ENCODE measurements at places on chromosomes 12 and 14.

GRCh38 chr12:18798535-18799361, 60.8 kb downstream of the CAPZA3 start:
- DNase-seq, result no peak

DNA sequence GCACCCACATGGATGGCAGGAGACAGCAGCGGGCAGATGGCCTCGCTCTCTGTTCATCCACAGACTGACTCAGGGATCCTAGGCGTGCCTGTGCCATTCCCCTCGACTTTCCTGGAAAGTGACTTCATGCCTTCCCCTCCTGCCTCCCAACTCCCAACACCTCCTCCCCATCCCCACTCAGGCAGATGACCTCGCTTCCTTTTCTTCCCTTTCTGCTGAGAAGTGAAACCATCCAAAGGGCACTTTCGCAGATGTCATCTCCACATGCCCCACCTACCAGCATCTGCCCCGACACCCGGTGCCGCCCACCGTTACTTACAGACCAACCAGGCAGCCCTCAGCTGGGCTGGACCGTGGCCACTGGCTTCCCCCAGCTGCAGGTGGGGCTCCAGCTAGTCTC, 29.6 kb downstream of the BEGAIN start:
- DNase-seq, result no peak

- no peak for DNase-seq
Observed at GRCh38 chr12:112851024-112851777, 55.6 kb upstream of the OAS1 start.

- DNase-seq, result no peak
Observed at GRCh38 chr14:103891667-103892215, 36.5 kb upstream of the TDRD9 start.

- no peak for DNase-seq
Observed at GRCh38 chr12:119229205-119229604, 50.5 kb downstream of the HSPB8 start.

DNA sequence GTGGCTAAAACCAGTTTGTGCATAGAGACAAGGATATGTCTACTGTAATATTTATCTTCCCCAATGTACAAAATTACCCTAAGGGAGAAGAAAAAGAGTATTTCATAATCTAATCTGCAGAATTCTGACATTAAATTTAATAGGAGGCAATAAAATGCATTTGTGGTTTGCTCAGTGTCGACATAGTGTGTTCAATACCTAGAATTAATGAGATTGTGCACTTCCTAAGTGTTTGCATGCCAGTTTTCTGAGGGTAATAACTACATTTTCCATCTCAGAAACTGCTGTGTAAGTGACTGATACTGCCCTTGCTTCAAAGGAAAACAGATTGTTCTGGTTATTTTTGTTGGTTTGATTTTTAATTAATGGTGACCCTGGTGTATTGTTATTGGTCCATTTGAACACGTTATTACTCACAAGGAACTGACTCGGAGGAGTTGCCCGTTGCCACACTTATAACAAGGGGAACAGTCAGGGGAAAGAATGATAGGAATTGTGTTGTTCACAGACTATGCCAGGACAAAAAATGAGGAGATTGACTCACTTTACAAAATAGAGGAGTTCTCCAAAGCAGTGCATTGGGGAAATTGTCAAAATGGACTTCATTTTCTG, 960.3 kb upstream of the TMEM132C start:
- DNase-seq, result no peak

- DNase-seq, result no peak
Observed at GRCh38 chr12:6821591-6822425, at the start of gene GPR162. TSS of gene GPR162 (plus strand) at chr12:6821821. CDS start at chr12:6823899, 2,078 bp downstream.

- no peak for DNase-seq
Observed at GRCh38 chr12:24409868-24410267, 460.4 kb upstream of the SOX5 start.

- DNase-seq, result no peak
Observed at GRCh38 chr12:79834712-79835376, 100.1 kb downstream of the PPP1R12A start.

- DNase-seq, result no peak
Observed at GRCh38 chr14:45526715-45527549, 273.9 kb upstream of the MIS18BP1 start.

- no peak for DNase-seq
Observed at GRCh38 chr12:16392846-16393535, 45.5 kb downstream of the MGST1 start.

DNA sequence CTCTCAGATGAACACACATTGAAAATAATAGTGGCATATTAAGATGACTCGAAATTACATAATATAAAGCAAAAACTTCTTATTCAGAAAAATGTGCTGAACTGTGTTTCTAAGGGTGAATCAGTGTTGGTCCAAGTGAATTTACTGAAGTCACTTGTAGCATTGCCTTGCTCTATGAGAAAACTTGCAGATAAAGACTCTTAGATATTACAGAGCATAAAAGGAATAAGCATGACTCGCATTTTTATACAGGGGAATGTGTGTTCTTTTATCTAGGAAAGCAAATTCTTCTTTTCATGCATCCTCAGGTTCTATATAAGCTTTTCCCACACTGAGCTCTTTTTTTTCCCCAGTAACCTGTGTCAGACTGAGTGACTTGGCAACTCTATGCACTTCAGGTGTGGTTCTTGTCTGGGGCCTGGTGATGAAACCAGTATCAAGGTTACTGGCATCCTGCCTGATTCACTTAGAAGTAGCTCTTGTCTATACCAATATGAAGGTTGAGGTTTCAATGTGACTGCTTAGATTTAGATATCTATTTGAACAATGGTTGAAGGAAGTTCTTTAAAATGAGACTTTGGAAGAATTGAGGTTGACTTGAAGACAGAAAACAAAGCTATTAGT, 76.1 kb downstream of the OTOGL start:
- DNase-seq, result no peak

DNA sequence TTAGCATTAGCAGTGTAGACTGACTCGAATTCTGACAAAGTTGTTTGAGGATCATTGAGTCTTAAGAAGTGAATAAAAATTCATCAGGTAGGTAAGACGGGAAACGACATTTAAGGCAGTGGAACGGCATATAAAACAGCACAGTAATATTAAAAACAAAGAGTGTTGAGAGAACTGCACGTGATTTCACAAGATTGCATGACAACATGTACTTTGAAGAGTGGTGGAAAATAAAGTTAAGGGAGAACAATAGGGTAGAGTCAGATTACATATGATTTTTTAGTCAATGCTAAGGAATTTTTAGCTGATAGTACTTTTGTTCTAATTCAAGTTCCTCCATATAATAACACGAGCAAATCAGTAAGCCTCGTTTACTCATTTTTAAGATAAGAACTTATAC, 115.4 kb downstream of the SOX5 start:
- DNase-seq, result no peak

- DNase-seq, result no peak
Observed at GRCh38 chr12:25130741-25131188, 64.2 kb downstream of the DNAI7 start.

DNA sequence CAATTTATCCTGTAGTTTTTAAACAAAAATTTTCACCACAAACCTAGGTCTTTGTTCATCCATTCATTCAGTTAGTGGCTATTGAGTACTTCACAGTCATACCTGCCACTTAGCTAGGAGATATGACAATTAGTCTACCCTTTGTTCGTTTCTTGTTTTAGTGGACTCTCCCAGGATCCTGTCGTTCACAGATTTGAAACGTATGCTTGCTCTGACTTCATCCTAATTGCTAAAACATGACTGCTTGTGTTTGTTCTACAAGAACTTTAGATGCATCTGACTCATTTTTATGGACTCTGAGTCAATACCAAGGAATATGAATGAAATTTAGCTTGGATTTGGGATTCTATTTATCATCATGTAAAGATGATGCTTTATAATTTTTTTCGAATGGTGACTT, 69.5 kb downstream of the TBC1D30 start:
- DNase-seq, result no peak

DNA sequence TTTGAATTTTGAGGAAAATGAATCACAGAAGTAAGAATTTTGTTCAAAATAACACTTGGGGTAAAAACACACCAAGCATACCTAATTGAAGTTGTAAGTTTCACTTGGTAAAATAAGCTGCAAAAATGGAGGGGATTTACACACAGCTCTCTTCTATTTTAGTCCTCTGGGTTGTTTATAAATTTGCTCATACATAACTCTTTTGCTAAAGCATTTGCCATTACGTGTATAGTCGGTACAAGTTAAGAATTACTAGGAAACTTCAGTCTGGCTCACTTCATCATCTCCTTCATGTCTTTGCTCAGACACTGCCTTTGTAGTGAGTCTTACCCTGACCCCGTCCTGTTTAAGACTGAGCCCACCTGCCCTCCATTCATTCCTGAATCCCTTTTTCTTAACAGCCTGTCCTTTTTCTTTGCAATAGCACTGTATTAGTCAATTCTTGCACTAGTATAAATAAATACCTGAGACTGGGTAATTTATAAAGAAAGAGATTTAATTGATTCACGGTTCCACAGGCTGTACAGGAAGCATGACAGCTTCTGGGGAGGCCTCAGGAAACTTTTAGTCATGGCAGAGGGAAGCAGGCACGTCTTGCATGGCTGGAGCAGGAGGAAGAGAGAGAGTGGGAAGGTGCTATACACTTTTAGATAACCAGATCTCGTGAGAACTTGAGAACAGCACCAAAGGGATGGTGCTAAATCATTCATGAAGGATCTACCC, 451.1 kb downstream of the PCNX1 start:
- no peak for DNase-seq

- no peak for DNase-seq
Observed at GRCh38 chr14:72965249-72965648, 39.0 kb downstream of the DCAF4 start.

DNA sequence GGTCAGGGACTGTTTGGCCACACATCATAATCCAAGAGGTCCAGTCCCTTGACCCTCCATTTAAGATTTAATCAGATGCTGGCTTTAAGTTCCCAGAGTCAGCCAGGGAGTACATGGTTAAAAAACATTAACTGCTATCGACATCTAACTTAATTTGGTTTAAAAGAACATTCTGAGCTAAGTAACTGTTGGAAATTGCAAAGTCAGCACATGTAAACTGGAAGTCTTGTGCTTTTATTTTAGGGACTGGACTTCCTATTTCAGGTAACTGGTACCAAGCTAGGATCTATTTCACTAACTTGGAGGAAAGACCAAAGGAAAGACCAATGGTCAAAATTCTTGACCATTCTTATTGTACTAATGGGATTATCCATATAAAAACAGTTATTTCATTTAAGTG, 40.6 kb downstream of the GNS start:
- no peak for DNase-seq

- no peak for DNase-seq
Observed at GRCh38 chr14:69784942-69785341, 12.1 kb downstream of the SLC10A1 start.
